Ascending aorta (tissue), 2 donors: ENCODE measurements at places on chromosomes 16 and 17.

DNA sequence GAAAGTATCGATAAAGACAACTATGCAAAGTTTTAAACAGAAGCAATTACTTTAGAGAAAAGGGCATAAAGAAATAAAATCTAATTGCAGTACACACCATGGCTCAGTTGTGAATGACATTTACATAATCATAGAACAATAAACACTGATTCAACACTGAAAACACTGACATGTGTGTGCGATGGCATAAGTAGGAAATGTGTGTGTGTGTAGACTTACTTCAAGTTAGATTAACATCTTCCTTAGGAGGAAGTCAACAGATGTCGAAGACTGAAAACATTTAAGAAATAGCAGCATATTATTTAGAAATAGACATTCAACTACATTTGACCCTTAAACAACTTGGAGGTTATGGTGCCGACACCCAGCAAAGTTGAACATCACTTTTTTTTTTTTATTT lies 172.4 kb downstream of the STX8 start:
- H3K36me3 ChIP-seq = no peaks in the 10 kb centered on the region

GRCh38 chr17:73658821-73659515 lies 14.7 kb upstream of the SDK2 start:
- H3K36me3 ChIP-seq = no peaks in the 10 kb centered on the region
- H3K4me1 ChIP-seq = no peaks in the 10 kb centered on the region
- H3K4me3 ChIP-seq = no peak overlapping the region
- DNase-seq = no peak
- no peaks in the 10 kb centered on the region for H3K27me3 ChIP-seq

- H3K4me3 ChIP-seq = no peak overlapping the region
- H3K27me3 ChIP-seq = no peaks in the 10 kb centered on the region
- no peak overlapping the region for H3K27ac ChIP-seq
- no peaks in the 10 kb centered on the region for H3K4me1 ChIP-seq
Measured at GRCh38 chr16:79845734-79846135, 245.2 kb upstream of the MAF start.

- DNase-seq = no peak
- H3K36me3 ChIP-seq = no peaks in the 10 kb centered on the region
- H3K27me3 ChIP-seq = no peaks in the 10 kb centered on the region
- no peak overlapping the region for H3K27ac ChIP-seq
Measured at GRCh38 chr16:85560932-85561247, 52.2 kb upstream of the GSE1 start.

DNA sequence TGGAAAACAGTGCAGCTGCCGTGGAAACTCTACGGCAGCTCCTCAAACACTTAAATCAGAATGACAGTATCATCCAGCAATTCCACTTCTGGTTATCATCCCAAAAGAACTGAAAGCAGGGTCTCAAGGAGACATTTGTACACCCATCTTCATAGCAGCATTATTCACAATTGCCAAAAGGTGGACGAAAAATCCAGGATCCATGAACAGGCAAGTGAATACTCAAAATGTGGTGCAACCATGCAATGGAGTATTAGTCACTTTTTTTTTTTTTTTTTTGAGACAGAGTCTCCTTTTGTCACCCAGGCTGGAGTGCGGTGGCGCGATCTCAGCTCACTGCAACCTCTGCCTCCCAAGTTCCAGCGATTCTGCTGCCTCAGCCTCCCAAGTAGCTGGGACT lies 10.6 kb upstream of the AATK start:
- no peak overlapping the region for H3K4me3 ChIP-seq
- H3K4me1 ChIP-seq = no peaks in the 10 kb centered on the region
- H3K36me3 ChIP-seq = no peaks in the 10 kb centered on the region
- no peak overlapping the region for H3K27ac ChIP-seq
- H3K27me3 ChIP-seq = no peaks in the 10 kb centered on the region

GRCh38 chr17:29376667-29377270 lies 13.4 kb upstream of the TAOK1 start:
- no peaks in the 10 kb centered on the region for H3K36me3 ChIP-seq
- no peaks in the 10 kb centered on the region for H3K27me3 ChIP-seq
- H3K4me1 ChIP-seq = no peaks in the 10 kb centered on the region
- no peak overlapping the region for H3K4me3 ChIP-seq
- no peak for DNase-seq
- H3K27ac ChIP-seq = no peak overlapping the region

DNA sequence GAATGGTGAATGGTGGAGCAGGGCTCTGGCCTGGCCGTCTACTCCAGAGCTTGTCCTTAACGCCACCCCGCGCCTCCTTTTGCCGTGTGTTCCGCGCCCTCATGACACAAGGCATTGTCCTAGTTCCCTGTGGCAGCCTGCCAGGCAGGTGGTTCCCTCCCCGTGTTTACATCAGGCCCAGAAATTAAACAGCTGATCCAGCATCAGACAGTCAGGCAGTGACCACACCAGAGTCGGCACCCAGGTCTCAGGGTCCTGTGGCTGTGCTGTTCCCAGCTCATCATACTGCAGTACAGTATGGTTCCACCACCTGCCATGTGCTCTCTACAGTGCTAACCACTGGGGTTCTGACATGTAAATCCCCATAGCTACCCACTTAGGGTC lies 119.7 kb downstream of the RAB11FIP4 start:
- H3K4me3 ChIP-seq = no peak overlapping the region
- DNase-seq = no peak
- no peaks in the 10 kb centered on the region for H3K27me3 ChIP-seq
- H3K27ac ChIP-seq = no peak overlapping the region
- peaks cover 5% of the 10 kb centered on the region for H3K4me1 ChIP-seq

DNA sequence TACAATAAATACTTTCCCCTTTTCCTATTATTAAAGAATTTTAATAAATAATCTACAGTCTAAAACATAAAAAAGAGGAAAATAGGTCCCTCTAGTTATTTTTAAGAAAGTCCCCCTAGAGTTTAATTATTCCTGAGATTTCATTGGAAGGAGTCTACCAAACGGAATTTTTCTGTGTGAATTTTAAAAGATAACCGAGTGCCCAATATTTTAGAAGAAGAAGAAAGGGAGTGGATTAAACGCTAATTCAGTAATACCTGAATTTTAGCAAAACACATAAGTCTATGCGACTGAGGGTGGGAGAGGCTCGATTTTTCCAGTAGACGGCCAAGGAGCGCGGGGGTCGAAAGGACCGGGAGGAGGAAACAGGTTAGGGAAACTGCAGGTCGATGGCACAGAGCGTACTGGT lies 2.2 kb downstream of the HOXB2 start:
- peak overlapping the region; percentile 97 for H3K27ac ChIP-seq
- H3K27me3 ChIP-seq = no peaks in the 10 kb centered on the region
- H3K36me3 ChIP-seq = peaks cover 7% of the 10 kb centered on the region
- peak overlapping the region; percentile 83 for H3K4me3 ChIP-seq
- H3K4me1 ChIP-seq = peaks cover 6% of the 10 kb centered on the region
- DNase-seq = no peak

DNA sequence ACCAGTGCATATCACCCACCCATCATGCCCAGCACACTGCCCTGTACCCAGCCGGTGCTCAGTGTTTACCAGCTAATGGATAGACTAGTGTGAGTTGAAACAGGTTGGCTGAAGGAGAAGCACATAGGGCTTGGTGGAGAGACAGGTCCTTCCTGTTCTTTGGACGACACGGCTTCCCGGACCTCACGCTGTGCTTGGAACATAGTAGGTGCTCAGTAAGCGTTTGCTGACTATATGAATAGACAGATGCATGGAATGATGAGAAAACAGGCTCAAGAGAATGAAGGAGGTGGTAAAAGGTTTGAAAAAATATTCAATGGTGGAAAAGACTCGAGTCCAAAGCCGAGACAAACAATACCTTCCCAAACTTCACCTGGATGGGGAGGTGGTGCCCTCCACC lies 6.8 kb upstream of the FADS6 start:
- no peak overlapping the region for H3K27ac ChIP-seq
- DNase-seq = no peak
- H3K36me3 ChIP-seq = no peaks in the 10 kb centered on the region
- no peak overlapping the region for H3K4me3 ChIP-seq
- no peaks in the 10 kb centered on the region for H3K4me1 ChIP-seq

- no peak overlapping the region for H3K27ac ChIP-seq
- DNase-seq = no peak
- no peak overlapping the region for H3K4me3 ChIP-seq
- H3K27me3 ChIP-seq = no peaks in the 10 kb centered on the region
- no peaks in the 10 kb centered on the region for H3K4me1 ChIP-seq
- no peaks in the 10 kb centered on the region for H3K36me3 ChIP-seq
Measured at GRCh38 chr17:39826334-39826733, 37.8 kb downstream of the IKZF3 start.

GRCh38 chr16:79079656-79080420 lies 520.7 kb downstream of the MAF start:
- H3K4me3 ChIP-seq = no peak overlapping the region
- H3K27me3 ChIP-seq = no peaks in the 10 kb centered on the region
- no peaks in the 10 kb centered on the region for H3K36me3 ChIP-seq
- no peaks in the 10 kb centered on the region for H3K4me1 ChIP-seq
- no peak overlapping the region for H3K27ac ChIP-seq

DNA sequence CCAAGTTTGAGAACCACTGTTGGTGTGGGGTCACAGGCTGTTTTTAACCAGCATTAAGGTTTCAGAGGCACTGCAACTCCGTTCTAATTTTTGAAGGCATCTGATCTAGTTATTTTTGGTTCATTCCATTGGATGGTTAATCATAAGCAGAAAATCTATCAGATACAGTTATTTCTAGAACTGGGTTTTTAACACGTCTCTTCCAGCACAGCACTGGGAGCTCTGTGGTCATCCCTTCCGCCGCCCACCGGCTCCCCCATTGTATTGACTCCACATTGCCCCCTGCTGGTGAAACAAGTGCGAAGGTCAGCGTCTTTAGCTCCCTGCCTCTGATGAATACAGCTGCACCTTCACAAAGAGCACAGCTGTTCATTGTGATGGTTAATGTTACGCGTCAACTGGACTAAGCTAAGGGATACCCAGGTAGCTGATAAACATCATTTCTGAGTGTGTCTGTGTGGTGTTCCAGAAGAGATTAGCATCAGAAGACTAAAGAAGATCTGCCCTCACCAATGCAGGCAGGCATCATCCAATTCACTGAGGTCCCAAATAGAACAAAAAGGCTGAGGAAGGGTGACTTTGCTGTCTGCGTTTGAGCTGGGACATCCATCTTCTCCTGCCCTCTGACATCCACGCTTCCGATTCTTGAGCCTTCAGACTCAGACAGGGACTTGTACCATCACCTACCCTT lies 8.5 kb downstream of the CCL18 start:
- H3K4me3 ChIP-seq = no peak overlapping the region
- no peak overlapping the region for H3K27ac ChIP-seq
- H3K36me3 ChIP-seq = no peaks in the 10 kb centered on the region
- H3K4me1 ChIP-seq = no peaks in the 10 kb centered on the region
- no peaks in the 10 kb centered on the region for H3K27me3 ChIP-seq
- DNase-seq = no peak

- H3K4me1 ChIP-seq = peaks cover 20% of the 10 kb centered on the region
- peak within 1 kb of the TSS; percentile 99 for H3K4me3 ChIP-seq
- H3K27ac ChIP-seq = peak within 1 kb of the TSS; percentile 90
- DNase-seq = peak; percentile 84
- no peaks in the 10 kb centered on the region for H3K27me3 ChIP-seq
- no peaks in the 10 kb centered on the region for H3K36me3 ChIP-seq
Measured at GRCh38 chr17:37489197-37490001, at the start of gene DUSP14. Gene DUSP14 (plus strand): TSS chr17:37489891. CDS start chr17:37512273, 22,382 bp downstream.

DNA sequence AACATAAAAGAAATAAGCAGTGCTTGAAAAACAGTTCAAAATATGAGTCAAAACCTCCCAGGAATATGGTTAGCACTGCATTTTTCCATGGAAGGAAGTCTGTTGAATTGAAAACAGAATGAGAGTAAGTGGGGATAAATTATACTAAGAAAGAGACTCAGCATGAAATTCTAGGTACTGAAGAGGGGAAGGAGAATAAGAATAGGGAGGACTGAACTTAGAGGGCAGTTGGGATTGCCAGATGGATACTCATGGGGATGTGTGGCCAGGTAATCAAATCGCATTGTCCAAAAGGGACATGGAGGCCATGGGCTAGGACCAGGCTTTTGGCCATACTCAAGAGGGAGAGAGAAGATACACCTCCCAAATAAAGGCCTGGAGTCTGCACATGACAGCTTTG lies 247.9 kb downstream of the CDH13 start:
- no peaks in the 10 kb centered on the region for H3K36me3 ChIP-seq
- DNase-seq = no peak
- peak overlapping the region; percentile 70 for H3K27ac ChIP-seq
- no peaks in the 10 kb centered on the region for H3K27me3 ChIP-seq

- peak overlapping the region; percentile 97 for H3K27ac ChIP-seq
- peaks cover 11% of the 10 kb centered on the region for H3K4me1 ChIP-seq
- H3K36me3 ChIP-seq = no peaks in the 10 kb centered on the region
- no peak for DNase-seq
- H3K4me3 ChIP-seq = peak overlapping the region; percentile 54
Measured at GRCh38 chr17:57946798-57947358, 8.3 kb downstream of the CUEDC1 start.

- no peak for DNase-seq
- H3K27me3 ChIP-seq = no peaks in the 10 kb centered on the region
- no peaks in the 10 kb centered on the region for H3K36me3 ChIP-seq
- no peak overlapping the region for H3K27ac ChIP-seq
Measured at GRCh38 chr17:76176701-76177574, 35.9 kb upstream of the FOXJ1 start.

DNA sequence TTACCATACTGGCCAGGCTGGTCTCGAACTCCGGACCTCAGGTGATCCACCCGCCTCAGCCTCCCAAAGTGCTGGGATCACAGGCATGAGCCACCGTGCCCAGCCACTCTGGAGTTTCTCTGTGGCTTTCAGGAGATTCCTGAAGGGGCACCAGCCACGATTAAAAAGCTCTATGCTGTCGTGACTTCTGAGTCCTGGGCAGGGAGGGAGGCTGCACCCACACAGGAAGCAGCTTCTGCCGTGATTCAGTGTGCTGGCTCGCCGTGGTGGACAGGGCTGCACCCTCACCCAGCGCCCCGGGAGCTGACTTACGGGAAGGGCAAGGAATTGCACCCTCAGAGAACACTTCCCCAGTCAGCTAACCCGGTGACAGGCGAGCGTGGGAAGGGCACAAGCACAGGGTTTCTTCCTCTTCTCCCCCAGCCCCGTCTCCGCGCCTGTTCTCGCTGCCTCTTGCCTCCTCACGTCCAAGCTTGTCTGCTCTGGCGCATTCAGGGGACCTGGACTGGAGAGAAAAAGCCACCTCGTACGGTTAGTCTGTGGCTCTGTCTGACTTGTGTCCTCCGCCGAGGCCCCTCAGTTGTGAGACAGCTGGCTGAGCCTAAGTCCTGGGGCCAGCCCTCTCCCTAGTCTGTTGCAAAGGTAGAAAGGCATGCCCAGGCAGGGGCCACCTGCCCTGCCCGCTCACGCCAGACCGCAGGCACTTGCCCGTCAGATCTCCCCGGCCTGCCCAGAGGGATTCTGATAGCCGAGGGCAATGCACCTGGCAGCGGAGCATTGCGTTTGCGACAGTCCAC lies 145.0 kb downstream of the SEC14L1 start:
- peak; percentile 40 for DNase-seq
- H3K36me3 ChIP-seq = no peaks in the 10 kb centered on the region
- H3K27me3 ChIP-seq = peaks cover 9% of the 10 kb centered on the region
- H3K4me1 ChIP-seq = peaks cover 4% of the 10 kb centered on the region
- no peak overlapping the region for H3K27ac ChIP-seq

- no peak for DNase-seq
- no peaks in the 10 kb centered on the region for H3K27me3 ChIP-seq
- H3K27ac ChIP-seq = peak overlapping the region; percentile 83
Measured at GRCh38 chr17:42578282-42578869, 847 bp upstream of the PSMC3IP start.

- DNase-seq = no peak
- no peaks in the 10 kb centered on the region for H3K36me3 ChIP-seq
- no peaks in the 10 kb centered on the region for H3K27me3 ChIP-seq
- H3K27ac ChIP-seq = no peak overlapping the region
- H3K4me3 ChIP-seq = no peak overlapping the region
Measured at GRCh38 chr17:18999911-19000310, 4.7 kb downstream of the FAM83G start.
